ENCODE measurements at places on chromosomes 5 and 9. TPM values are rescaled to one million over a fixed set of nuclear protein-coding genes. Genes with fewer than 3 reads are reported as not detected.

DNA sequence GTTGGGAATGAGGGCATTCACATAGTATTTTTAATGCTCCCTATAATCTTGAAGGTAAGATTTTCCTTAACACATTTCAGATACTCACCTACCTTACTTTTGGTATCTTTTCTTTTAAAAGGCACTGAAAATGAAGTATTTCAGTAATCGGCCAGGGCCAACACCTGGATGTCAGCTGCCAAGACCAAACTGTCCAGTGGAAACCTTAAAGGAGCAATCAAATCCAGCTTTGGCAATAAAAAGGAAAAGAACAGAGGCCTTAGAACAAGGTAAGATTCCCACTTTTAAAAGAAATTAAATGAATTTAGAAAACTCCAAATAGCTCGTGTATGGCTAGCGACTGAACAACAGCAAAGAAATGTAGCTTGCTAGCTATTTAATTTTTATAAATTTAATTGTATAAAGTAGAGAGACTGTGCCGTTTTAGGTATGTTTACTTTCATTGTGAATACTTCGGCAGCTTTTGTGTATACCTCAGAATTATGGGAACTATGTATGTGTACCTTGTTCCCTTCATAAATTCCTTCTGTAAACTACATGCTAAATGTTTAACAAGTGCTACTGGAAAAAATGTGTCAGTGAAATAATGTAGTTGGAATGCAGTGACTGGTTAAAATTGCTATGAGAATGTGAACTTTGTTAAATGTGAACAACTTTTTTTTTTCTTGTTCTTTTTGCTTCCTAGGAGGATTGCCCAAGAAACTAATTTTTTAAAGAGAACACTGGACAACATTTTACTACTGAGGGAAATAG is 41.9 kb downstream of the CDK7 start:
- no peak for DNase-seq

DNA sequence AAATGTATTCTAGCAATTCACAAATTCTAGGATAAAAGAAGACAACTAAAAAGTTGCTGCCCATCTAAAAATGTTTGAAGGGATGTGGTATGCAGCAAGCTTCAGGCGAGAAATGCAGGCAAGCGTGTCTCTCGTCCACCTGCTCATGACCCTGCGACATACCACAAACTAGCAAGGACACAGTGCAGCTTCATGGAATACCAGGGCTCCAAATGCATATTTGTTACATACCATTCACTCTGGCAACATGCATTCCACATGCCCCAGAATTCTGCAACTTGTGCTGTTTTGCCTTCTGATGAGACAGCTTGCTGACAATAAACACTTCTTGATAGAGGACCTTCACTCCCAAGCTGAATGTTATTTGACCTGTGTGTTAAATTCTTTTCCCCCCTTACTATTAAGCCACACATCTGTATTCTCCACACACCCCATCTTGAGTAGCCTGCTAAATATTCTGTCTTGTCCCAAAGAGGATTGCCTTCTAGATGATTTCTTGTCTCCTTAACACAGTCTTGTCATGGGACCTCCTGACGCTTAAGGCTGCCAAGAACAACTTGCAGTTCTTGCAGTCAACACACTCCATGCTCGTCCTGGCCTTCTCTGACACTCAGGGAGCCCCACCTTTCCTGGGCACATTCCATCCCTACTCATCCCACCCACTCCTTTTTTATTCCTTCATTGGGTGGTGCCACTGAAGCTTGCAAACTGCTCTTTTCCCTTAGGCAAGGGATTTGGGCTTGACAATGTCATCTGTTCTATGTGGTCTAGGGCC is 340.5 kb downstream of the PIK3R1 start:
- no peak for DNase-seq

DNA sequence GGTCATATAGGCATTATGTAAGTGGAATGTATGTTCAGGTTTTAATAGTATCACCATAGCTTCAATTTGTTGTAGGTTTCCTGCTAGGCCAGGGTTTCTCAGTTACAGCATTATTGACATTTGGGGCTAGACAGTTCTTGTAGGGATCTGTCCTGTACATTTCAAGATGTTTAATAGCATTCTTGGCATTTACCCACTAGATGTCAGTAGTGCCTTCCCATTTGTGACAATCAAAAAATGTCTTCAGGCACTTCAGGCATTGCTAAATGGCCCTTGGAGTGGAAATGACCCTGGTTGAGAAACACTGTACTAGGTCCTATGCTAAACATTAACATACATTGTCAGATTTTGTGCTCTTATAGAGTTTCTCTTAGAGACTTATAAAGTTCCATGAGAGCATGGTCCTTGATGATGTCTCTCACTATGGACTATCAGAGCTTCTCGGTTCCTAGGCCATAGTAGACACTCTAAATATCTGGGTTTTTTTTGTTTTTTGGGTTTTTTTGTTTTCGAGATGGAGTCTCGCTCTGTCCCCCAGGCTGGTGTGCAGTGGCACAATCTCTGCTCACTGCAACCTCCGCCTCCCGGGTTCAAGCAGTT is 1.4 kb downstream of the KIF20A start:
- no peak for DNase-seq

- peak; percentile 58 for DNase-seq
Measured at GRCh38 chr9:95103281-95103771, 214.2 kb downstream of the FANCC start.

Gene PCDHA11
- not detected for total RNA-seq

GRCh38 chr5:56725711-56726411 is 89.5 kb upstream of the MAP3K1 start:
- DNase-seq = no peak

- no peak for DNase-seq
Measured at GRCh38 chr9:17075758-17076485, 58.9 kb upstream of the CNTLN start.

Gene SH2D3C
- 18.2 TPM for total RNA-seq

Gene PCDHAC1
- not detected for total RNA-seq

Gene ANGPTL2
- 35.7 TPM for total RNA-seq

DNA sequence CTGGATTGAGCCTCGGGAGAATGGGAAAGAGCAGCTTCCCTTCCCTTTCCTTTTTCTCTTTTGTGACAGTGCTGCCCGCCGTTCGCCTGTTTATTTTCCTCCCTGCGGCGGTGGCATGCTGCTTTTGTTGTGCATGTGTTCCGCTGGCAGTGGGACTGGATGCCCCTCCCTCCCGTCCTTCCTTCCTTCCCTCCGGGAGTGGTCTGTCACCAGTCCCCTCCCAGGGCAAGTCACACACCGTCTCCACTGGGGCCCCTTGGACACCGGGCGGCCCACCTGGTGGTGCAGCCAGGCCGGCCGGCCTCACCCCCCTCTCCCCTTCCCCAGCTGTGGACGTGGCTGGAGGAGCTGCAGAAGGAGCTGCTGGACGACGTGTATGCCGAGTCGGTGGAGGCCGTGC is 214.7 kb downstream of the TRIO start:
- no peak for DNase-seq

Gene PCAT7
- not detected for total RNA-seq

Gene MLANA
- not detected for total RNA-seq

Gene GLRA1
- total RNA-seq = not detected

DNA sequence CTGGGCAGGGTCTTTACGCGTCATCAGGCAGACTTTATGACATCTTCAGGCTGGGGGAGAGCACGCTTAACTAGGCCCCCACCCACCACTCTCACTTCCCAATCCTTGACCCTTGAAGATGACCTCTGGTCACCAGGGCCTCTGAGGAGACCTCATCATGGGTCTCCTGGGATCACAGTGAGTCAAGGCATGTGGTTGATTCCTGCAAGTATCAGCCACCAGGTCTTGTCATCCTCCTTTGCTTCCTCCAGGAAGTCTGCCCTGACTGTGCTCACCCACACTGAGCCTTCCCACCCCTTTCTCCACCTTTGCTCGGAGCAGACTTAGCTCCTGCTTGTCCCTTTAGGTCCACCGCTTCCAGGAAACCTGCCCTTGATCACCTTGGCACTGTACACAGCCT is 17.3 kb downstream of the ODF2 start:
- DNase-seq = no peak

Gene KCNMB1
- total RNA-seq = 1.3 TPM

Gene NME5
- total RNA-seq = 4.7 TPM

Gene CCL27
- total RNA-seq = 0.41 TPM

Gene WDR38
- not detected for total RNA-seq

Gene SHROOM1
- total RNA-seq = 4.9 TPM

Gene IFNA2
- not detected for total RNA-seq

DNA sequence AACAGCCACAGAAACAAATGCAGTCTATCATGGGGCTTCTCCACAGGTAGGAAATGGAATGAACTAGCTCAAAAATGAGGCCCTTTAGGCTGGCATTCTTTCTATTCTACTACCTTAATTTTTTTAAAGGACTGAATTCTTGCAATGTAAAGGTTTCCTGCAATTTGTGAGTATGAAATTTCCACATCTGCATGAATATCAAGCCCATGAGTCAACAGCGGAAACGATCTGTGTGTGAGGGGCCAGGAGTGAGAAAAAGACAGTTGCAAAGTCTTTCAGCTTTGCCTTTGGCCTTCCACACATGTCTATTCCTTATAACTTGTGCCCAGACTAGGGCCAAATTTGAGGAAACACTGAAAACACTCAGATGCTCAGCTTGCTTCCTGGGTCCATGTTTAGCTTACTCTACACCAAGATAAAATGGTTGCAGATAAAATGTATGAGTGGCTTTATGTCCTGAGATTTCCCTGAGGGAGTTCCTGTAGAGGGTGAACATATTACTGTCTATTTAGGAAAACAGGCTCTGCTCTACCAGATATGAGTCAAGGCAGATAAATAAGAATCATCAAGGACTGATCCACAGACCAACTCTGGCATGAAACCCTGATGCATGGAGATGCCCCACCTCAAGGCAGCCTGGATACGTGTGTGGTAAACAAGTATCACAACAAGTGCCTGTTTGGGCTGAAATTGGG is 46.5 kb downstream of the RETREG1 start:
- DNase-seq = no peak
